SIG-M5 (cell line): ENCODE measurements at places on chromosomes 12 and 14.

GRCh38 chr12:2925322-2925995, 33.7 kb upstream of the TEAD4 start:
- no peak for DNase-seq

- DNase-seq, result no peak
Measured at GRCh38 chr12:19525274-19525673, 86.0 kb downstream of the AEBP2 start.

- DNase-seq, result no peak
Measured at GRCh38 chr12:1425396-1425729, 169.0 kb downstream of the FBXL14 start.

DNA sequence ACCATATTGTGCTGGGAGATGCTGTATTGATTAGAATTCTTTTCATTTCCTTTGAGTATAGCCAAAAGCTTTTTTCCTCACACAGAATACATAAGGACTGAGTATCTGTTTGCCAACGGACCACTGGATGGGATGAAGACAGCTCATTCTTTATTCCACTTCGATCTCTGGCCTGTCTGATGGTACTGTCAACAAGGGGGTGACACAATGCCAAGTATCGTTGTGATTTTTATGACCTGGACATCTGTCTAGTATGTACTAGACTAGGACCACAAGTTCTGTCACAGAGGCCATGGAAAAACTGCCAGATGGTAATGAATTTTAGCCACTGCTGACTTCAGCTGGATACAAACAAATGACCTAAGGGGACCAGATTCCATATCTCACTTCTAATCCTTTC, 502.7 kb downstream of the SOX5 start:
- DNase-seq, result no peak

GRCh38 chr12:19694627-19695026, 255.3 kb downstream of the AEBP2 start:
- peak; percentile 81 for DNase-seq

- no peak for DNase-seq
Measured at GRCh38 chr14:35261774-35262173, 30.4 kb upstream of the PSMA6 start.

- no peak for DNase-seq
Measured at GRCh38 chr14:71050227-71050823, 143.1 kb downstream of the PCNX1 start.

GRCh38 chr14:30620178-30620577, 1.9 kb upstream of the SCFD1 start:
- peak; percentile 3 for DNase-seq
